ENCODE measurements at places on chromosomes 3 and 15.

DNA sequence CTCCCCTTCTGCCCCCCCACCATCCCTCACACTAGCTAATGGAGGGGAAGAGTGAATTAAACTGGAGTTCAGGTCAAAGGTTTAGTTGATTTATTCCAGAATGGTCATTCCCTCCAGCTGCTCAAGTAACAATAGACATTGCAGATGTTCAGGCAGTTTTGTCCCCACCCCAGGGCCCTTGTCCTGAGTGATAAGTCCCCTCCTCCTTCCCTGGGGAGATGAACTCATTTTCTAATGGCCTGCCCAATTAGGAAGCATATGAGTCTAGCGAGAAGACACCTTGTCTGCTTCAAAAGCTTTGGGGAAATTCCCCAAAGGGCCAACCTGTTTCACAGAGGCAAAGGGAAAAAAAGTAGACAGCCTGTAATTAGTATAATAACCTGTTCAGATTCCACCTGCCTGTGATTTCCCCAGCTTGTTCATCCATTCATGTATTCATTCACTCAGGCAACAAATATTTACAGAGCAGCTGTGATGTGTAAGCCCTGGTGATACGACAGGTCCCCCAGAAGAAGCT is 165.3 kb downstream of the SHQ1 start:
- no peak for DNase-seq

DNA sequence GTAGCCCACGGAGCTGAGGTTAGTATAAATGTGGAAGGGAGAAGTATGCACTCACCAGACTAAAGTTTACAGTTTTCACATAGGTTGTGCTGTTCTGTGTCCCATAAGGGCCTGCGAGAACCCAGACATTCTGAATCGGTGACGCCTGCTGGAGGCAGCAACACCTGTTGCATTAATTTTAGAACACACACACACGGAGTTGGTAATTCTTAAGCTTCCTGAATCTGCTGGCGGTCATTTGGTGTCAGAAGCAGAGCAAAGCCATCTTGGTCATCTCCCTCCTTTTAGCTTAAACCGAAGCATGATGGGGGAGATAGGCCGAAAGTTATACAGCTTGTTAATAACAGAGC is 41.1 kb upstream of the AP3B2 start:
- no peak for DNase-seq

DNA sequence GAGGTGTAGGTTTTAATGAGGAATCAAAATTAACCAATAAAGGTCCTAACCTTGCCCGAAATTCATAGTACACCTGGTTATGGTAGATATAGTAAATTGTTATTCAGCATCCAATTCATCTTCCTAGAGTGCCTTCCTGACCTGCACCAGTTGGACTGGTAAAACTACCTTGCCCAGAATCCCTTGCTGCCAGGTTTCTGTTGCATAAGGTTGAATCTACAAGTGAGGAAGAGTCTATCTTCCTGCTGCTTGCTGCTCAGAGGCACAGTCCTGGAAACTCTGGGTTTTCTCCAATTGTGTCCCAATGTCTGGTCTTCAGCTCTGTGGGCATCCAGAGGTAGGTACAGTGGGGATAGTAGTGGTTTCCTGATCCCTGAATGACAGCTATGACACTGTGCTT is 17.3 kb downstream of the CCDC54 start:
- DNase-seq: no peak

DNA sequence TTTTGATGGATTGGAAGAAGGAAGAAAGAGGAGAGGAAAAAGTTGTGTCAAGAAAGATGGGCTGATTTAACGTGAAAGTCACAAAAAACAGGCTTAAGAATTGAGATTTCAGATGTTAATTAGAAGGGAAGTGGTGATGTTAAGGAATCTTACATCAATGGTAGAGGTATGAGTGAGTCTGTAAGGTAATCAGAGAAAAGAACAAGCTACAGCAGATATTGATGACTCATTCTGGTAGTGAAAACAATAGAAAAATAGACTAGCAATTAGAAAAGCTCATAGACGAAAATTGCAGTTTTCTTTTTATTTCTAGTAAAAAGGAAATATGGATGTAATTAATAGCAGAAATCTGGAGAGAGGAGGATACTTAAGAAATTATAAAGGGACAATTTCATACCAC is 559.6 kb downstream of the MCTP2 start:
- no peak for DNase-seq

GRCh38 chr15:70181626-70182255 is 84.0 kb upstream of the TLE3 start:
- DNase-seq: no peak

DNA sequence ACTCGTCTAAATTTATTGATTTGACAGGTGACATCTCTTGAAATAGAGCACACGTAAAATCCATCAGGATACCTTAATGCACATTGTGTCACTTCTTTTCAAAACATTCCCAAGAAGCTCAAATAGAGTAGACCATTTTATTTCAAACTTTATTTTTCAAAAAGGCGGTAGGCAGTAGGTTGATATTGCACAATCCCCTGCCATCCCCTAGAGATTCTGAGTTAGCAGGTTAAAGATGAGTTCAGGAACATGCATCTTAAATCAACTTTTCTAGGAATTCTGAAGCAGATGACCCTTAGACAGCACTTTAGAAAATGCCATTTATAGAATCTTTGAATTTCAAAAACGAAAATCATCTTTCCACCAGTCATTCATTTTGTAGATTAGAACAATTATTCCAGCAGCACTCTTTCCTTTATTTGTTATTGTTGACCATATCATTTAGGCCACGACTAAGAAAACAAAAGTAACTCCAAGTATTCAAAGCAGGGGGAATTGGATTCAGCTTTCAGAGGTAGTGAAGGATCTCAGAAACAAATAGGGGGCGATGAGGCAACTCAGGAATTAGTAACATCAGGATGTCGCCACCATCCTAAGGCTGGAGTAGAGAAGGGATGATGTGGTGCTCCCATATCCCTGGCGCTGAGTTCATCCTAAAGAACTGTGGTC is 198.2 kb upstream of the MCTP2 start:
- DNase-seq: no peak

DNA sequence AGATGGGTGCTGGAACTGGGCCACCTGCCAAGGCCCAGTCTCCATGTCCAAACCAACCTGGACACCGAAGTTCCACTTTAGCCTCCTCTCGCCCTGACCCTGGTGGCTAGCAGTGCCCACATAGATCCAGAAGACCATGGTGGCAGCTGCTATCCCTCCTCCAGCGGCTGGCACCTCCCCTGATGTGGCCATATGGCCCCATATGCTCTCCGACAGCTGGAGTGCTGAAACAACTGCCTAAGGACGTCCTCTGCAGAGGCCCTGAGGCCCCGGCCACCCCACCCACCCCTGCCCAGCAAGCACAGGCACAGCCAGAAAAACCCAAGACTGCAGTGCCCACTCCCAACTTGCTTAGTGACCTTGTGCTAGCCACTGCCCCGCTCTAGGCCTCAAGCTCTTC is 182.3 kb upstream of the LINGO1 start:
- no peak for DNase-seq

GRCh38 chr3:7489417-7489816 is 628.5 kb downstream of the GRM7 start:
- no peak for DNase-seq

GRCh38 chr15:36814708-36815107 is 235.3 kb downstream of the CDIN1 start:
- DNase-seq: no peak

DNA sequence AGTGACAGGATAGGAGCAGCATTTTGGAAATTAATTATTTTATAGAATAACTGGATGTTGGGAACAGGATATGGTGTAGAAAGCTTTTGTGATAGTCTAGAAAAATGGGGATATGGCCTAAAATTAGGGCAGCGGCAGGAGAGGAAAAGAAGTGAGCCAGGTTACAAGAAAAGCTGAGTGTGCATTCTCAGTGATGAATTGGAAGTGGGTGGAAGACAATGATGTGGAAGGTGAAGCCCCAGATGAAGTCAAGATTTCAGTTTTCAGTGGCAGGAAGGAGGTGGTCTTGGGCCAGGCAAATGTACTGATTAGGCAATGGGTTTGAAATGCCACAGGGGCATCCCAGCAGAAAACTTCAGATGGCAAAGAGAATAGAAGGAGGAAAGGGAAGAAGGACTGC is 33.6 kb downstream of the ACP3 start:
- DNase-seq: no peak

GRCh38 chr15:63870043-63870394 is 36.3 kb upstream of the HERC1 start:
- no peak for DNase-seq

DNA sequence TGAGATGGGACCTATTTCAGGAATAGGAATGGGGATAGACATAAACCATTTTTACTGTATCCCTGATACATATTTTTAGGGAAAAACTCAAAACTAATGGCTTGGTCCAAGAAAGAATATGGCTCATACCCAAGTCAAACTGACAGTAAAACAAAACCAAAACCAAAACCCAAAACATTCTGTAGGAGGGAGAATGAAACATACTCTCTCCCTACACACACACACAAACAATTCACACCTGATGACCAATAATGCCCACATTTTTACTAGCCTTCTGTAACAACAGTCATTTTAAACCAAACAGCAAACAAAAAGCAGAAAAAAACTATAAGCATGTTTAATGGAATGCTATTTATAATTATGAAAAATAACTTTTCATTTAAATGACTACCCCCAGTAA is 74.9 kb downstream of the NBEAL2 start:
- DNase-seq: no peak

- DNase-seq: no peak
These were observed 32.6 kb upstream of the TBC1D5 start for GRCh38 chr3:17775073-17775472.

DNA sequence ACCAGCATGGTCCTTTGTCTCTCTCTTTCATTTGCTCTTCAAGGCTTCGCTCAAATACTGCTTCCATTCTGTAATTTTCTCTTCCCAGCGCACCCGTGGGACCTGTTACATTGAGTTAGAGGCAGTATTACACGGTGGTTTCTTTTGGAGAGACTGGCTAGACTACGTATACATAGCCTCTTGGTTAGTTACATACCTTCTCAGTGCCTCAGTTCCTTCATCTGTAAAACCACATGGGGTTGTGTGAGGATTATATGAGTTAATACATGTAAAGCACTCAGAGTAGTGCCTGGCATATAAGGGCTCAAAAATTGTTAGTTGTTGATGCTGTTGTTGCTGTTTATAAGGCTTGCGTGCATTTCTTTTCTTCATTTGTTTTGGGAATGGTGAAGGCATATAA is 33.8 kb downstream of the UBE2E2 start:
- no peak for DNase-seq

- DNase-seq: no peak
These were observed 433.8 kb upstream of the RBMS3 start for GRCh38 chr3:28846971-28847478.

DNA sequence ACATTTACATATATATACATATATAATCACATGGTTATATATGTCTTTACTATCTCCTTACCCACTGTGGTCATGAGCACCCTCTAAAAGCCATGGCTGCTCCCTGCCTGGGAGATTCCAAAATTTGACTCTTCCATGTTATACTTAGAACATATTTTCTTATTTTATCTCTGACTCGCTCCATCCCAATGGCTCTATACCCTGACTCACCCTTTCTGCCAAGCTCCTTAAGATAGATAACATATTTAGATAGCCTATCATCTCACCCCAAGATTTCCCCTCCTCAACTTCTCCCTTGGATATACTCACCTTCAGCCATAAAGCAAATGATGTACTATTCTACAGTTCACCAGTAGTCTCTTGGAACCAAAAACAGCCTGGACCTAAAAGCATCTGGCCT is 65.1 kb downstream of the CD200R1L start:
- DNase-seq: no peak

DNA sequence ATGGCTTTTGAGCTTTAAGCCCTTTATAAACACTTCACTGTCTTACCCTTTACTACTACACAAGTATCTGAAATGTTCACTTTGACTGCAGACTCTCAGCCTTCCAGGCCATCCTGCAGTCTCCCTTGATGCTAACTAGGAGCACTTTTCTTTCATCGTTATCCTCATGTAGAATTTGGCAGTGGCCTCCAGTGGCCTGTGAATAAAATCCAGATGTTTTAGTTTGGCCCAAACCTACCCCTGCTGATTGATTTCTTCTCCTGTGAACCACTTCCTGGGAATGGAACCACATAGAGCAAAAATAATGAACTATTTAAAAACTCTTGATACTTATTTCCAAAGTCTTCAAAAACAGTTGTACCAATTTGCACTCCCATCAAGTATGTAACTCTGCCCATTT is 271.9 kb downstream of the FEZF2 start:
- no peak for DNase-seq

GRCh38 chr3:38630070-38630469 is 19.4 kb downstream of the SCN5A start:
- no peak for DNase-seq

- DNase-seq: no peak
These were observed 44.6 kb downstream of the SNRK start for GRCh38 chr3:43330981-43331380.

GRCh38 chr3:121957674-121958415 is 63.6 kb downstream of the SLC15A2 start:
- no peak for DNase-seq

GRCh38 chr15:71080705-71081104 is 34.6 kb upstream of the THSD4 start:
- DNase-seq: no peak

DNA sequence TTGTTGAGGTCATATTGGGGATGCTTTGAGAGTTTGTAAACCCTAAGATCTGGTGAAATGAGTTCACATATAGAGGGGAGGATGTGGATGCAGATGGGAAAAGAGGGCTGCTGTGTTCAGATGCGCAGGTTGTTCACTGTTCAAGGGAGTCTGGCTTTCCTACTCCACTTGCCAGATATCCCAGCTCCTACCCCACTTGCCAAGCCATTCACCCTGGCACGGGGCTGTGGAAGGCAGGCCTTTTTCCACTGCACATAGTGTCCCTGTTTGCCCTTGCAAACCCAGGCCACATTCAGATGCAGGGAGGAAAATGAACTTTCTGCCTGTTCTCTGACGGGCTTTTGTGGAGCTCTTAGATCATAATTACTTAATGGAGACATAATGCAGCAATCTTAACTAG is 29.0 kb downstream of the CRABP1 start:
- no peak for DNase-seq

DNA sequence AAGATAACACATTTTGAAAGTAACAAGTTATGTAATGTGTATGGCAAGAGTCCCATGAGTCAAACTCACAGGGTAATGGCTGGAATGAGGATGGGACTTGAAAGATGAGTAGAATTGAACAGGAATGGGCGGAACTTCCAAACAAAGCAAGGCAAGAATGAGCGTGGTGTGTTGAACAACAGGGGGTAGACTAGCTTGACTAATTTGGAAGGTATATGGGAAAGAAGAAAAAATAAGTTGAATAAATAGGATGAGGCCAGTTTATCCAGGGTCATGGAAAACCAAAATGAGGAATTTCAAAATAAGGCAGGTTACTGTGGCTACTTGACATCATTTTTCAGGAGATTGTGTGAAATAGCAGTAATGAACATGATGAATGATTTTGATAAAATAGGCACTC is 2.5 kb upstream of the DPH6 start:
- no peak for DNase-seq

- DNase-seq: no peak
These were observed 34.4 kb downstream of the FSIP1 start for GRCh38 chr15:39748276-39748675.
